NCI-H69 (cell line): ENCODE measurements at places on chromosomes 4 and X.

- DNase-seq = no peak
Observed at GRCh38 chr4:77309496-77309895, 152.5 kb downstream of the CCNG2 start.

DNA sequence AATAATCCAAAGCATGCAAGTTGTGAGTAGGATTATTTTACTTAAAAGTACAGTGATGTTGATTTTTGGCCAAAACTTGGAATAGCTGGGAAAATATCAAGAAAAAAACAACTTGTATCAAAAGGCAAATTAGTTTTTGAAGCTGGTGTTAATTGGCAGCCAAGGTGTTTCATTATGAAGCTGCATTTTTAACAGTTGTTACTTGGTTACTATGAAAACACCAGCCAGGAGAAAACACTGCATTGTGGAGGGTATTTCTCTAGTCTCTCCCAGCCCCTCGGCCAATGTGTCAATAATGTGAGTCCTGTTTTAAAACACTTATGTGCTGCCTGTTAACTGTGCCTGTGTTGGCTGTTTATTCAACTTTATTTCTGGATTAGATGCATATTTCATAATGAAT is 733.4 kb downstream of the ADGRL3 start:
- no peak for DNase-seq

- DNase-seq = no peak
Observed at GRCh38 chr4:36012503-36012902, 231.8 kb downstream of the ARAP2 start.

GRCh38 chr4:73674451-73674919 is 54.2 kb upstream of the RASSF6 start:
- DNase-seq = no peak

GRCh38 chr4:73573794-73574528 is 46.3 kb downstream of the RASSF6 start:
- DNase-seq = peak; percentile 85
